Stimulated activated CD8-positive, alpha-beta memory T cell treated with anti-CD3 and anti-CD28 coated beads, Interleukin-2, amount 100 ng/mL, for 48 hours (primary cell): ENCODE measurements at places on chromosomes 5 and 9.

DNA sequence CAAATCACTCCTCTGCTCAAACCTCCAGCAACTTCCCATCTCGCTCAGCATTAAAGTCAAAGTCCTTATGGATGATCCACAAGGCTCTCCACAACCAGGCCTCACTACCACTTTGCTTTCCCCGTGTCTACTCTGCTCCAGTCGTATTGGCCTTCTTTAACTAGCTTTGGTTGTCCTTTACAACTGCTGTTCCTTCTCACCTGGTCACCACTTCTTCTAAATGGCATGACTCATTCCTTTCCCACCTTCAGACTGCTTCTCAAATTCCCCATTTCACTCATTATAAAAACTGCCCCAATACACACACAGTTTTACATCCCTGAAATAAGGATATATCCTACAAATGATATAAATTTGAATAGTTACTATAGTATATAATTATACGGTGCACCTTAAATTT, 30.4 kb downstream of the CERT1 start:
- no peak for DNase-seq

DNA sequence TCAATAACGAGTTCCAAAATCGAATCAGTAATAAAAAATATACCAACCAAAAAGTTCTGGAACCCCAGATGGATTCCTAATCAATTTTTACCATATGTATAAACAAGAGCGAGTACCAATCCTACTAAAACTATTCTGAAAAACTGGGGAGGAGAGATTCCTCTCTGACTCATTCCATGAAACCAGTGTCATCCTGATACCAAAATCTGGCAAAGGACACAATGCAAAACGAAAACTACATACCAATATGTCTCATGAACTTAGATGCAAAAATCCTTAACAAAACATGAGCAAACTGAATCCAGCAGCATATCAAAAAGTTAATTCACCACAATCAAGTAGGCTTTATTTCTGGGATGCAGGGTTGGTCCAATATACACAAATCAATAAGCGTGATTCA, 30.5 kb upstream of the MACIR start:
- DNase-seq: no peak

DNA sequence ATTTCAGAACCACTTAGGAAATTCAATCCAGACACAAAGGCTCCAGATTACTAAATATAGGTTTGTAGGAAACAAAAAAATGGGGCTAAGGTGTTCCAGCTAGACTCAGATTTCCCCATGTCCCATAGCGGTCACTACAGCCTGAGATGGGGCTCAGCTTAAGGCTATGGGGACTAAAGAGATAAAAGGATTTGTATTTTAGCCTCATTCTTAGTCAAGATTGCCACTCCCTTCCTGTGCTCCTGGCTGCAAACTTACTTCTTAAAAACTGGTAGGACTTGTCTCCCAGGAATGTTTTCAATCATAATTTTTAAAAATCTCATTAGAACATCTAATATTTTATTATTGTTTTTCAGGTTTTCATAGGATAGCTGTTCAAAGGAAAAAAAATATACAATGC, 253.8 kb upstream of the DAB2 start:
- no peak for DNase-seq

DNA sequence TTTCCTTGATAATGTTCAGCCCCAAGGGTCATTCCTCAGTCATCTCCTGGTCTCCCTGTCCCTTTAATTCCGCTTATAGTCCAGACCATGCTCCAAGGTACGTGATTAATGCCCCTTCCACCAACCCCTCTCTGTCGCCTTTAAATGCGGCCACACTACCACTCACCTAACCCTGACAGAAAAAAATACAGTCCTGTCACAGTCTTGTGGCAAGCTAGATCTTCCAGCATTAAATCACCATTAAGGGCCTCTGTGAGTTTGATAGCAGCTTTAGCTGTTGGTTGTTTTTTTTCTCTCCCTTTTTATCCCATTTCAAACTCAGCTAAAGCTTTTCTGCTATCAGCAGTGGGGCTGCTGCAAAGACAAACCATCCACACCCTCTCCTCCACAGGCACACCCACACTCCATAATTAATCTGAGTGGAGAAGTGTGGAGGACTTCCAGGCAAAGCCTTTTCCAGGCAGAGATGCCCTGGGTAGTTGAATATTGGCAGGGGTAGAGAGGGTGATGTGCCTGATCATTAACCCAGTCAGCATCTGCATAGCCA, 522.7 kb upstream of the CLINT1 start:
- DNase-seq: no peak

GRCh38 chr9:115369322-115369957, 251.5 kb upstream of the TNC start:
- no peak for DNase-seq

DNA sequence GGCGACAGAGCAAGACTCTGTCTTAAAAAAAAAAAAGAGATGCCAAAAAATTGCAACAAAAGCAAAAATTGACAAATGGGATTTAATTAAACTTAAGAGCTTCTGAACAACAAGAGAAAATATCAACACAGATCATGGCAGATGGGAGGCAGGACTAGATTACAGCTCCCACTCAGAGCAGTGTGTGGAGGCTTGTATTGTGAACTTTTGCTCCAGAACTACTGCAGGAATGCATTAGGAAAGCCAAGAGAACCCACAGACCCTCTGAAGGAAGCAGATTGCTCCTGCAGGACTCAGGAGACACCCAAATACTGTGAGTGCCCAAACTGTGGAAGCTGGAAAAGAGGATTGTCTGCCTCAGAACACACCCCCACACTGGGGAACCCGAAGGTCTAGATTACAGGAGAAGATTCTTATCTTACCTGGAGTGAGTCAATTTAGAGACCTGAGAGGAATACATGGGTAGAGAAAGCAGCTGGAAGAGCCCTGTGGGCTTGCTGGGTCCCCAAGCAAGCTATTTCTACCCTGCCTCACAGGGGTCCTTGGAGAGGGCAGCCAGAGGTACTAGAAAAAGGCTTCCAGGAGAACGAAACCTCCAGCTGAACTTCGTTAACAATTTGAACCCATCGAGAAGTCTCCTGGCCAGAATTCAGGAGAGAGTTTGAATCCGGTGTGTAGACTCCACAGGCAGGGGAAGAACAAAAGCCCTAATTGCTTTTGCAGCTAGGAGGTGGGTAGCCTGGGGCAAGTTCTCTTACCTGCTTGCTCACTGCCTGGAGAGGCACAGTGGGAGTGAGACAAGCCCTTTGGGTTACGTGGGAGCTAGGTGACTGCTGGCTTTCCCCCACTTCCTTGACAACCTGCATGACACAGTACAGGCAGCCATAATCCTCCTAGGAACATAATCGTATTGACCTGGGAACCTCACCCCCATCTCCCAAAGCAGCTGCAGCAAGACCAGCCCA, 593.4 kb upstream of the RGMB start:
- no peak for DNase-seq
